ENCODE measurements at places on chromosomes 11 and 22.

DNA sequence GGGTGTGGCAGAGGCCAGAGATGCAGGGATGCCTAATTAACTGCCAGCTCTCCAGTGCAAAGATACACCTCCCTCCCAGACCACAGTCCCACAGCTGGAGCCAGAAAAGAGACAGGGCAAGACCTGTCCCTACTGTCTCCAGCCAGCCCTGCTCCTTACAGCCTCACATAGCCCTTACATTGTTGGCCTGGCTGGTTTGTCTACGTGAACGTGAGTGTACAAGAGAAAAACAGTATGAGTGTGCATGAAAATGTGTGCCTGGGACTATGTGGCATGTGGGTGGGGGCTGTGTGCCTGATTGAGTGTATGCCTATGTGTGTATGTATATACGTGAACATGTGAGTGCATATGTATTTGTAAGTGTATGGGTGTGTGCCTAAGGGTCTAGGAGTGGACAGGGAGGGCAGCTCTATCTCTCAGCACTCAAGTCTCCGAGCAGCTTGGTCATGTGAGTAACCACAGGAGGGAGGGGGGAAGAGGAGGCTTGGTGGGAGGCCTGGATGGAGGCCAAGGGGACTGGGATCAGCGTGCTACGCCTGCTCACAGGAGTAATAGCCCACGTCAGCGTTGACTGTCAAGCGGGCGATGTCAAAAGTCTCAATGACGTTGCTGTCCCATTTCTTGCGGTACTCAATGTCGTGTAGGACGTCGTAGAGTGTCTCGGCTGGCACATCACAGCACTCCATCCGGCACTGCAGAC is 6.6 kb upstream of the ARAP1 start:
- DNase-seq, result peak; percentile 43

- DNase-seq, result no peak
These were observed 114.4 kb upstream of the ANO1 start for GRCh38 chr11:69963533-69964246.

GRCh38 chr11:63997104-63997700 is 11.0 kb downstream of the OTUB1 start:
- no peak for DNase-seq

DNA sequence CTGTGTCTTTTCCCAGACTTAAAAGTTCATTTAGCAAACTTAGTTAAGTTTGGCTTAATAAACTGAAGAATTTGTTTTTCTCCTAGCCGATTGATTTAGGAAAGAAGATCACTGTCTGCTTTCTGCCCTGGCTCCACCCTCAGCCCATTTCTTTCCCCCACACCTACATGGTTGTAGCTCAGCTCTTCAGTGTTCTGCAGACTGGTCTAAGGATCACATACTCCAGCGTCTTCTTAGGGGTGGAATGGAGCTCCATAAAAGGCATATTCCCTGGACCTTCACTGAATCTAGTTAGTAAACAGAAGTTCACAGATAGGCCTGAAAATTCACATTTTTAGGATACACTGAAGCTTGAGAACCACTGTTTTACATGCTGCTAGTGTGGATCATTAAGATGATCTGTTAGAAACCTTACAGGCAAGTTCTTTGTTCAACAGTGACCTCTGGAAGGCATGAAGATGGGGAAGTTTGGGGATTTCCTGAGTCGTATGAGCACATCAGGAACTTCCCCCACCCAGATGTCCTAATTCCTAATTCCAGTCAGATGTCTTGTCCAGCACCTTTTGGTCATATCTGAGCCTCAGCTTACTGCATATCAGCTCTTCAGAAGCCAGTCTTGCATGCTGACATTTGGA is 16.8 kb downstream of the PIWIL4 start:
- no peak for DNase-seq

Measured in NCI-H187 (cell line).